Fibroblast of upper back skin (primary cell): ENCODE measurements at places on chromosomes 12 and 14.

DNA sequence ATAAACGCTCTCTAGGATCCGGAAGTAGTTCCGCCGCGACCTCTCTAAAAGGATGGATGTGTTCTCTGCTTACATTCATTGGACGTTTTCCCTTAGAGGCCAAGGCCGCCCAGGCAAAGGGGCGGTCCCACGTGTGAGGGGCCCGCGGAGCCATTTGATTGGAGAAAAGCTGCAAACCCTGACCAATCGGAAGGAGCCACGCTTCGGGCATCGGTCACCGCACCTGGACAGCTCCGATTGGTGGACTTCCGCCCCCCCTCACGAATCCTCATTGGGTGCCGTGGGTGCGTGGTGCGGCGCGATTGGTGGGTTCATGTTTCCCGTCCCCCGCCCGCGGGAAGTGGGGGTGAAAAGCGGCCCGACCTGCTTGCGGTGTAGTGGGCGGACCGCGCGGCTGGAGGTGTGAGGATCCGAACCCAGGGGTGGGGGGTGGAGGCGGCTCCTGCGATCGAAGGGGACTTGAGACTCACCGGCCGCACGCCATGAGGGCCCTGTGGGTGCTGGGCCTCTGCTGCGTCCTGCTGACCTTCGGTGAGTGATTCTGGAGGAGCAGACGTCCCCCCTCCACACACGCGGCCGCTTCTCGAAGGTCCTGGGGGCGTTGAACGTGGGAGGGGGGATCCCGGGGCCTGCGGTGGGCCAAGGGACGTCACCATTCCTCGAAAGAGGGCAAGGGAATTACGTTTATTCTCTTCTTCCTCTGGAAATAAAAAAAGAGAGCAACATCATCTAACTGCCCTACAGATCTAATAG is at the start of gene HSP90B1:
HSP90B1 (plus strand) TSS at position 377 of the 753 bp plus-strand sequence; CDS start at position 483, 106 bp downstream.
- DNase-seq = peak; percentile 100

DNA sequence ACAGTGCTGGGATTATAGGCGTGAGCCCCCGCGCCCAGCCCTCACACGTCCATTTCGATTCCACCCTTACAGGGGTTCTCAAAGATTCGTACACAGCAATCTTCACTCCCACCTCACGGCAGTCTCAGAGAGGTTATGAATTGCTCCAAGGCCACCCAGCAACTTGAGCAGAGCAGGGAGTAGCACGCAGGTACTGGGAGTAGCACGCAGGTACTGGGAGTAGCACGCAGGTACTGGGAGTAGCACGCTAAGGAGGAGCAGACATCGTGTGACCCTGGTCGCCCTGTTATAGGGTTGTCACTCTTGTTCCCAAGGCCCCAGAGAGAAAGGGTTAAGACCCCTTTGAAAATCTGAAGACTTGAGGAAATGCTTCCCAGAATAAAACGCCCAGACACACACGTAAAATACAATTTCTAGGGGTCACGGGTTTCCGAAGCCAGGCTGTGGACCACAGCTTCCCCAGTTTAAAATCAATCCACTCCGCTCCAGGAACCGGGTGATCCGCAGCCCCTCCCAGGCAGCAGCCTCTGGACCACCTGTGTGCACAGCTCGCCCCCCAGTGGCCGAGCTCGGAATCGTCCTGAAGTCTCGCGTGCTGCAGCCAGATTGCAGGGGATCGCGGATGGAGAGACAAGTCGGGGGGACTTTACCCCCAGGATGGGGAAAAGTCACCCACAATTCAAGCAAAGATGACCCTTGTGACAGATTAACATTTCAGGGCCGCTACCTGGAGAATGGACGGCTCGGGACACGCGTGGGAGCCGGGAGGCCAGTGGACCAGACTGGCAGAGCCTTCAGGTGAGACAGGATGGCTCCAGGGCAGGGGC is 92.0 kb downstream of the SCARB1 start:
- peak; percentile 72 for DNase-seq

DNA sequence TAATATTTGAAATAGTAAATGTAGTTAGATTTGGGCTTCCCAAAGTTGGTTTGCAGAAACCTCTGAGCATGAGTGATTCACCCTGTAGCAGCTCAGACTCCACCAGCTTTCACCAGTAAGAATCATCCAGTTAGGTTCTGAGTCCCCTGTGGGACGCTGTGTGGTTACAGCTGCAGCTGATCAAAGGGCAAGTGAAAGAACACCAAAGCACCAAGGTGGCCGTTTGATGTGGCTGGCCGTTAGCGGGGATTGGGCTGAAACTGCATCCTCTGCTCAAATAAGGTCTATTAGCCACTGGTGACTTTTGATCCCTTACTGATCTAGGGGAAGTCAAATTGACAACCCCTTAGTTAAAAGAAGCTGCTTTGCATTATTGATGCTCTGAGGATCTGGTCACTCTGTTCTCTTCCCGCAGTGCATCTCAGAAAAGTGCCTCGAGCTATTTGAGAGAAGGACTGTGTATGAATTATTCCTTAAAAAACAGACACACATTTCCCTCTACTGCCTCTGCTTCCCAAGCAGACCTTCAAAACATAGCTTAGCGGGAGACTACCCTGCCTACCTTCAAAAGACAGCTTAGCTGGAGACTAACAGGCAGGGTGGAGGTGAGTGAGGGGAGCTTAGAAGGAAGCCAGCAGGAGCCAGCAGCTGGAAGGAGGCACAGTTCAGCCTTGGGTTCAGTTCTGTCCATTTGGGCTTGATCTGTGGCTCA is 3.7 kb downstream of the ABHD12B start:
- DNase-seq = peak; percentile 55

GRCh38 chr14:38553586-38553985 is 297.7 kb upstream of the CLEC14A start:
- DNase-seq = peak; percentile 98

GRCh38 chr14:24695265-24696241 is 61.6 kb upstream of the GZMB start:
- DNase-seq = no peak

GRCh38 chr12:75705749-75706711 is 194.6 kb upstream of the KRR1 start:
- peak; percentile 97 for DNase-seq

- peak; percentile 5 for DNase-seq
Observed at GRCh38 chr12:121620333-121620891, 5.9 kb upstream of the ORAI1 start.

GRCh38 chr12:67929384-67929772 is 59.9 kb upstream of the IFNG-AS1 start:
- DNase-seq = no peak

DNA sequence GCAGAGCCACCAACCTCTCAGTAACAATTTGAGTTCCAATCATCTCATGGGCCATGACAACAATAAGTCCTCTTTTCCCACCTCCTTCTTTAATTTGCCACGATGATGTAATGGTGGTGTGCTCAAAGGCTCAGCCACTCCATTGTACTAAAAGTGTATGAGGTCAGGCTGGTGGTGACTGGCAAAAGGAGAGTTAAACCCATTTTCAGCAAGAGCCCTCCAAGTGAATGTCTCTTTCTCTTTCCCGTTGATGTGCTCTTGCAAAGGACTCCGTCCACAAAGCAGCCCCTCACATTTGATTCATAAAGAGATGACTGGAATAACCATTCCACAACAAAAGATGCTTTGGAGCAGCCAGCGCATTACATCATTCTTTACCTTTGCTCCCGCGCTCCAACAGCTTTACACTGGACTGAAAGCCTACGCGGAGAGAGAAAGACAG is 41.6 kb downstream of the DUSP16 start:
- DNase-seq = no peak

DNA sequence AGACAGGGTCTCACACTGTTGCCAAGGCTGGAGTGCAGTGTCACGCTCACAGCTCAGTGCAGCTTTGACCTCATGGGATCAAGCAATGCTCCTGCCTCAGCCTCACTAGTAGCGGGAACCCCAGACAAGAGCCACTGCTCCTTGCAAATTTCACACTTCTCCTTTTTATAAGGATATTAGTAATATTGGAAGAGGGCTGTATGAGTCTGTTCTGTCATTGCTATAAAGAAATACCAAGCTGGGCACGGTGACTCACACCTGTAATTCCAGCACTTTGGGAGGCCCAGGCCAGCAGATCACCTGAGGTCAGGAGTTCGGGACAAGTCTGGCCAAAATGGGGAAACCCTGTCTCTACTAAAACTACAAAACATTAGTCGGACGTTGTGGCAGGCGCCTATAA is 12.9 kb upstream of the ORAI1 start:
- no peak for DNase-seq

DNA sequence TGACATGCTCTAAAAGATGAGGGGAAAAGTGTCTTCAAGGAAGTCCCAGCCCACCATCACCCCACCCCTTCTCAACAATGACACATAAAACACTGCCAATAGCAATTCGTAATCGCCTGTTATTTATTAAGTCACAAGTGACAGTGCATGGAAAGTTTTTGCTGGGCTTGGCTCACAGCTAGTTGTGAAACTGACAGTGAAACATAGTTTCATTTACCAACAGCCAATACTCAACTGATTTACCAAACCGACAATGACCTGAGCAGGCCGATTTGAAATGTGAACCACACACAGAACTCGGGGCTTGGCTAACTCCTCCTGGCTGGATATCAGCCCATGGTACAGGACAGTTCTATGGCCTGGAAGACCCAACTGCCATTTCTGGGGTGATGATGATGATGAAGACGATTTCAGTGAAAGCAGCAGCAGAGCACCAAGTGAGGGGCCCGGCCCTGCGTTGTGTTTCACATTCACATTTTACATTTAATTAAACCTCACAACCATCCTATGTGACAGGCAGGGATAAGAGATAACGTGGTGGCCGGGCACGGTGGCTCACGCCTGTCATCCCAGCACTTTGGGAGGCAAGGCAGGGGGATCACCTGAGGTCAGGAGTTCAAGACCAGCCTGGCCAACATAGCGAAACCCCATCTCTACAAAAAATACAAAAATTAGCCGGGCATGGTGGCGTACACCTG is 42.7 kb downstream of the CAMKK2 start:
- no peak for DNase-seq

DNA sequence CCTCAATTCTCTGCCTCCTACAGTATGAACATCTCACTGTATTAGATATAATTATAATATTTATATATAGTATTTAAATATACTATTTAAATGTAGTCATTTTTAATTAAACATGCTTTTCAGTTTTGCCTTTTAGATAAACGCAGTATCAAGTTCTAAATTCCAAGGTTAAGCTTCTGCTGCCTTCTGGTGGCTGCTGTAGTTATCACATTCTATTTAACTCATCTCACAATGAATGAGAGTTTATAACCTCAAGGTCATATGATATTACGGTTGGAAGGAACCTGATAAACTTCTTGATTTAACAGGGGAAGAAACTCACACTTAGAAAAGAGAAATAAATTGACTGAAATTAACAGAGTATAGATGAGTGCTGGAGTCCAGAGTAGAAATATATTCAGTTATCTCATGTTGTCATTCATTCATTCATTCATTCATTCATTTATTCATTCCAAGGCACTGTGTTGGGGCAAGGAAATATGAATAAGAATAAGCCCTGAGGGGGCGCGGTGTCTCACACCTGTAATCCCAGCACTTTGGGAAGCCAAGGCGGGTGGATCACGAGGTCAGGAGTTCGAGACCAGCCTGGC is 31.9 kb downstream of the GUCY2C start:
- peak; percentile 22 for DNase-seq

DNA sequence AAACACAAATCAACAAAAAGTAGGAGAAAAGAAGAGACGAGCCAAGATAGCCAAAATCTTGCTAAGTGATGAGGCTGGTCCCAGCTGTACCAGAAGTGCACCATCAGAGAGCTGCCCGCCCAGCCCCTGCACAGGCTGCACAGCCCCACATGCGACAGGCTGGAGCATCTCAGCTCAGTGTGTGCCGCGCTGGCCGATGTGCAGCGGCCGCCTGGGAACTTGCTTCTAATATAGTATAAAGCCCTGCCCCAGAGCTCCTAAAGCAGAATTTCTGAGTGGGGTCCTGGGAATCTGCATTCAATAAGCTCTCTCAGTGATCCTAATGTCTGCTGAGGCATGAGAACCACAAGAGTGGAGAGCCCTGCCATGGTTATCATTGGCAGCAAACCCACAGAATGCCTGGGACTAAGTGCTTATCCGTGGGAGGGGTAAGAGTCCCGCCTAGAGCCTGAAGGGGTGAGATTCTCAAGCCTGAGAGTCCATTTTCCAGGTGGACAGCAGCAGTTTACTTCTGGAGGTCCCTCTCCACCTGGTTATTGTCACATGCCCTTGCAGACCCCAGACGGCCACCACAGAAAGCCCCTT is 171.6 kb downstream of the DPF3 start:
- DNase-seq = no peak

GRCh38 chr14:58540749-58541632 is 96.8 kb upstream of the DACT1 start:
- DNase-seq = no peak

- DNase-seq = no peak
Observed at GRCh38 chr12:84058136-84058535, 854.5 kb downstream of the SLC6A15 start.

GRCh38 chr12:111893287-111893686 is 51.3 kb downstream of the MAPKAPK5 start:
- no peak for DNase-seq

GRCh38 chr12:26648584-26648983 is 184.4 kb downstream of the ITPR2 start:
- DNase-seq = peak; percentile 96

DNA sequence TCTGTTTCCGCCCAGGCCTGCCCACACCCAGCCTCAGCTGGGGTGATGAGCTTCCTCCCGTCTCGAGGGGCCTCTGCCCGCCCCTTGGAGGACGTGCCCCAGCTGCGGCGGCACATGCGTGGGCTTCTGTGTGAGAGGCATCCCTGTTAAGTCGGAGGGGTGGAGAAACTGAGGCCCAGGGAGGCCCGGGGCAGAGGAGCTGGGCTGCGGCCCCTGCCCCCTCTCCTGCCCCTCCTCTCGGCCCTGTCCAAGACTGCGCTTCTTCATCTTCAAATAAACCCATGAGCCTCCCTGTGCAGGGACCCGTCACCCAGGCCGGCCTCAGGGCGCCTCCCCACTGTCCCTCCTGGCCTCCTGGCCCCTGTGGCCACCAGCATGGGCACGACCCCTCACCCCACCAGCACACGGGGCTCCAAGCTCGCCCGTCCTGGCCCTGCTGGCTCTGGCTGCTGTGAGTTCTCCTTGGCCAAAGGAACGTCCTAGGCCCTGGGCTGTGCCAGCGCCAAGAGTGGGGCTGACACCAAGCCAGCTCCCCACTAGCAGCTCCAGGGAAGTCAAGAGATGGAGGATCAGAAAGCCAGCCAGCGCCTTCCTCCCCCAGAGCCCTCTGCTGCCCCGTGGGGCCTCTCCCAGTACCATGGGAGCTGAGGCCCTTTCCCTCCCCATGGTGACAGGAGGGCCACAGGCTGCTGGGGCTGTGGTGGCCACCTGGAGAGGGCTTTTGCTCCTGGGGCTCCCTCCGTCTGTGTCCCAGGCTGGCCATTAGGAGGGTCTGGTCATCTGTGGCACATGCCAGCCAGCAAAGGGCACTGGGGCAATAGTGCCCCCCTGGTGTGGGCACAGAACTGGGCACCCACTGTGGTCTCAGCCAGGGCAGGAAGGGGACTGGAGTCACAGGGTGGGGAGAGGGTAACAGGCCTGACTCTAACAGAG is 180.4 kb downstream of the KIF26A start:
- no peak for DNase-seq

GRCh38 chr14:95071649-95072280 is 85.6 kb downstream of the DICER1 start:
- no peak for DNase-seq
